Chondrocyte (in vitro differentiated cells): ENCODE measurements at places on chromosomes 5 and 9. TPM values are rescaled to one million over a fixed set of nuclear protein-coding genes. Genes with fewer than 3 reads are reported as not detected.

DNA sequence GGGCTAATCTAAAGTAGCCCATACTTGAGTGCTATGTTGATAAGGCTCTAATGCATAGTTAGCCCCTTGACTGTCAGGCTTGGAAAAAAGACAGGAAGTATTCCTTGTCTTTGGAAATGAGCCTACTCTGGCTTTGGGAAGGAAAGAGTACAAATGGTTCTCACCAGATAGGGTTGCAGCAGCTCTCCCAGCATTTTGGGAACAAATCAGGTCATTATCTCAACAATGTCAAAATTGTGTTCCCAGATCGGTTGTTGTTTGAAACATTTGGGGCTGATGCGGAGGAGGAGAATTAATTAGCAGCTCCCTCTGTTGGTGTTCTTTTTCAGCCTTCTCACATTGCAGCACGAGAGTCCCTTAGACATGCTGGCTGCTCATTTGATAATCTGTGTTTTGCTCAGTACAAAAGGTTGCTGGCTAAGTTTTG lies 294.7 kb upstream of the DMRT1 start:
- no peak for DNase-seq

- DNase-seq: no peak
Measured at GRCh38 chr9:122091682-122092592, 1.2 kb downstream of the TTLL11 start.

- no peak for DNase-seq
Measured at GRCh38 chr9:268616-269015, 54.0 kb downstream of the DOCK8 start.

DNA sequence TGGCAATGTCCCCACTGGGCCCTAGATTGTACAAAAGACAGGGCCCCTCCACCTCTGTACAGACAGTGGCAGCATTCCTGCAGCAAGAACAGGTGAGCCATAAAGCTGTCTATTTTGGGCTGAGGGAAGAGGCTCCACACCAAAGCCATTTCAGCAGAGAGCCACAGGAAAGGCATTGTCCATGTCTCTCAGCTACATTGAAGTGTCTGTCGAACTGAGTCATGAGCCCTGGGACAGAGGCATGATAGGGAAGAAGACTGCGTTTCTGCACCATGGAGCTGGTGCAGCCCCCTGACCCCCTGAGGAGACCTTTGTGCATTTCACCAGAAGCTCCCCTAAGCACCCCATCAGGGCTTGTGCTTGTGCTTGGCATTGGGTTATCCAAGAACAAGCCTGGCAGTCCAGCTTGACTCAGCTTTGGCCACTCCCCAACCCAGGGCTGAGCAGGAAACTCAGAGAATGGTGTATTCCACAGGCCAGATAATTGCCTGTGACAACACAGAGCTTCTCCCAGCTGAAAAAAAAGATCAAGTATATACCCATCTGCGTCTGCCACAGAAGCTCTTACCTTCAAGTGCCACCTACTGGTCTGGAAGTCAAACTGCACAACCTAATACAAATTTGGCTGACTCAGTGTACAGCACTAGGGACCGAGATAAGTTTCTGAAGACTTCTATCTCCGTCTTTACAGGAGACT lies 5.9 kb upstream of the FRMD3 start:
- no peak for DNase-seq

DNA sequence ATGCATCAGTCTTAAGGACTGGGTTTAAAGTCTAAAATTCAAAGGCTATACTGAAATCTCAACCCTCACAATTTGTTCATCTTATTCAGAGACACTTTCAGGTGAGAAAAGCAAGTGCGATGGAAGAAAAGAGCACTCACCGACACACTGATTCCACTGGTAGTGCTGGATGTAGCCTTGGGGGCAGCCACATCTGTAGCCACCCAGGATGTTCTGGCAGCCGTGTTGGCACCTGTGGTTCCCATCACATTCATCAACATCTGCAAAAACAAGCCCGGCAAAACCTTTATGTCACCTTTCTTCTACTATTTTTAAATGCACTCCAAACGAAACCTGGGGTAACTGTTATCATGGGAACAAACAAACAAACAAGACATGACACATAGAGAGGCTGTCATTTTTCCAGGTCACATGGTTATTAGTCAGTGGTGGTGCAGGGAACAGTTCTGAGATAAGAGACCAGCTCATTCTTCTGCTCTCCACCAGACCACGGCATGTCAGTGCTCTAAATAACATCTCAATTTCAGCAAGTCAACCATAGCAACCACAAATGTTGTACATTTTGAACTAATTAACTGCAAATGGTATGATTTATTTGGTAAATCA lies 188.4 kb downstream of the SLC12A2 start:
- no peak for DNase-seq

GRCh38 chr5:162372256-162372655 lies 304.7 kb downstream of the GABRG2 start:
- DNase-seq: no peak

DNA sequence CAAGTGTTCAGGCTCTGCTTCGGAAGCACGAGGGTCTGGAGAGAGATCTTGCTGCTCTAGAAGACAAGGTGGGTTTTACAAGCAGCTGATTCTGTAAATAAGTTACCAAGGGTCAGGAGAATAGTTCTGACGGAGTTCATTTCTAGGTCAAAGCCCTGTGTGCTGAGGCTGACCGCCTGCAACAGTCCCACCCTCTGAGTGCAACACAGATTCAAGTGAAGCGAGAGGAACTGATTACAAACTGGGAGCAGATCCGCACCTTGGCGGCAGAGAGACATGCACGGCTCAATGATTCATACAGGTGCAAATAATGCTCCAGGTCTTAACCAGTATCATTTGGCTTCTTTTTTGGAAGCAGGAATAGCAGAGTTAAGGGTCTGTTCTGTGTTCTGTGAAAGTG lies 24.8 kb downstream of the SPTAN1 start:
- no peak for DNase-seq

DNA sequence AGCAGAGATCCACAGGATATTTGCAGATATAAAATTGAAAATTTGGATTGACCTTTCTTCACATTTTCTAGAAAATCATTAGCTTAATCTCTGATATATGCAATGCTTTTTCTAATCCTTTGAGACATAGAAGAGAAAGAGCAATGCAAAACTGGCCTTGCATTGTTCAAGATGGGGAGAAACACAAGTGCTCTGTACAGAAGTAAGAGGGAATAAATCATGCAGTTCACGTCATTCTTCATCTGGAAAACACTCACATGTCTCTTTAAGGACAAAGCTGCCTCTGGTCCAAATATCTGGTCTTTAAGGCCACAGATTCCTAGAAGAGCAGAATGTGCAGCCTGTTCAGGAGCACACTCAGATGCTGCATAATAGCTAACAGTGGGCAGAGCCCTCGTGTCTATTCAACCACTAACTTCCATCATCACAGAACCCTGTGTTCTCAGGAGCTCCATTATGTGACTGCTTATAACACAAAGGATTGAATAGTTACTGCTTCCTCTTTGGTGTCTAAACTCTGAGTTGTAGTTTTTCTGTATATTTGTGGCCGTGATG lies 277.5 kb downstream of the PLK2 start:
- DNase-seq: no peak

DNA sequence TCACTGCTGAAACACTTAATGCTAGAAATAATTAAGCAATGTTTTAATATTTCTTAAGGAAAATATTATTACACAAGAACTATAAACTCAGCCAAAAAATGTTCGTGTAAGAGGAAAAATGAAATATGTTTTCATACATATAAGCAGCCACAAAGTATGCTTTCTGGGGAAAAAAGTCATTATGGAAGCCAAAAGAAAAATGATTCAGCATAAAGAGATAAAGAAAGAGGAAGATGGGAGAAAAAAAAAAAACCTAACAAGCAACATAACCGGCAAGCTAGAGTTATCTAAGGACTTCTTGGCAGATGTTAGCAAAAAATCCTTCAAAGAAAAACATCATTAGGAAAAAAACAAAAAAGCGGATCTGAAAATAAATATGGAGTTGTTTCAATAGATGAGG lies 179.1 kb downstream of the MUSK start:
- DNase-seq: no peak

DNA sequence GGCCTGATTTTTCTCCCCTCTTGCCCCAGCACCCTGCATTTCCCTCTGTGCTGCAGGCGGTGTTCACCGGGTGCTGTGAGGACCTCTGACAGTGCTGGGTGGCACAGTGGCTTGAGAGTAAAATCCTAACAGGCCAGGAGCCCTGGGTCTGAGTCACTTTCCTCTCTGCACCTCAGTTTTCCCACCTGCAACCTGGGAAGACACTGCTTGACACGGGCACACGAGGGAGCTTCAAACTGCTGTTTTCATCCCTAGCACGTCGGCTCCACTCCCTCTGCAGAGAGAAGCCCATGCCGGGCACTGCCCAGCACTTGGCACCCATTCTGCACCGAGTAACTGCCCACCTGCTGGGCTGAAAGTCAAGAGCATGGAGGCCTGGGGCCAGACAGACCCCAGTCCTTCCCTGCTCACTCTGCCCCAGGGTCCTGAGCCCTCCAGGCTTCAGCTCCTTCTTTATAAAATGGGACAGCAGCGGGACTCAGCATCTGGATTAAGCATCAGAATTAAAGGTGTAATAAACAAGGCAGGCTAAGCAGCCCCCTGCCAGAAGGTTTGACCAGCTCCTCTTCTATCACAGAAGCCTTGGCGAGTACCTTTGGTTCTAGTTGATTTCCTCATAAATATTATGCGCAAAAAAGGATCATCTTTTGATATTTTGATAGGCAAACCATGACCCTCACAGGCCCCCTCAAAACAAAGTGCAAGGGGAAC lies 5.2 kb downstream of the GFI1B start:
- DNase-seq: no peak

Gene C9
- not detected in 3 replicates for total RNA-seq

Gene AGXT2
- not detected in 3 replicates for total RNA-seq

Gene CDX1
- total RNA-seq: 0.44 to 0.57 TPM in 2 of 3 replicates, not detected in the other

Gene FBXW2
- total RNA-seq: 69.0 to 85.7 TPM (median 72.9 TPM) in 3 replicates

Gene GRXCR2
- total RNA-seq: not detected in 3 replicates
